ENCODE measurements at places on chromosomes 2 and 18.

GRCh38 chr18:74590671-74591070, 7.0 kb upstream of the ZNF407 start:
- no peak for DNase-seq

GRCh38 chr2:60297296-60298005, 256.0 kb downstream of the BCL11A start:
- DNase-seq = no peak

DNA sequence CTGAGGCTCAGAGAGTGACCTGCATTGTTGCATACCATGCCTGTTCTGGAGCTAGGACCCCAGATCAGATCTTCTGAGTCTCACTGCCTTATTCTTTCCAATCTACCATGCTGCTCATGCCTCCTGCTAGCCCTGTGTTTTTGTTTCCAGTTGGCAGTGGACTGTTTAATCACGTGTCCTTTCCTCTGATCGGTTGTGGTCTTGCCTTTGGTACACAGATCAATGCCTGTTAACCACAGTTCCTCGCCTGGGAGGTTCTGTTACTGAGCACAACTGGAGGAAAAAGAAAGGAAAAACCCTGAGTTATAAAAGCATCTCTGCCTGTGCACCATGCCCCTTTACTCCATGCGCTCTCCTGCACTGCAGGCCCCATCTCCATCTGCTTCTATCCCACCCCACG, 329.1 kb downstream of the SETBP1 start:
- DNase-seq = no peak

- no peak for DNase-seq
Measured at GRCh38 chr2:96161898-96162297, 16.7 kb upstream of the DUSP2 start.

DNA sequence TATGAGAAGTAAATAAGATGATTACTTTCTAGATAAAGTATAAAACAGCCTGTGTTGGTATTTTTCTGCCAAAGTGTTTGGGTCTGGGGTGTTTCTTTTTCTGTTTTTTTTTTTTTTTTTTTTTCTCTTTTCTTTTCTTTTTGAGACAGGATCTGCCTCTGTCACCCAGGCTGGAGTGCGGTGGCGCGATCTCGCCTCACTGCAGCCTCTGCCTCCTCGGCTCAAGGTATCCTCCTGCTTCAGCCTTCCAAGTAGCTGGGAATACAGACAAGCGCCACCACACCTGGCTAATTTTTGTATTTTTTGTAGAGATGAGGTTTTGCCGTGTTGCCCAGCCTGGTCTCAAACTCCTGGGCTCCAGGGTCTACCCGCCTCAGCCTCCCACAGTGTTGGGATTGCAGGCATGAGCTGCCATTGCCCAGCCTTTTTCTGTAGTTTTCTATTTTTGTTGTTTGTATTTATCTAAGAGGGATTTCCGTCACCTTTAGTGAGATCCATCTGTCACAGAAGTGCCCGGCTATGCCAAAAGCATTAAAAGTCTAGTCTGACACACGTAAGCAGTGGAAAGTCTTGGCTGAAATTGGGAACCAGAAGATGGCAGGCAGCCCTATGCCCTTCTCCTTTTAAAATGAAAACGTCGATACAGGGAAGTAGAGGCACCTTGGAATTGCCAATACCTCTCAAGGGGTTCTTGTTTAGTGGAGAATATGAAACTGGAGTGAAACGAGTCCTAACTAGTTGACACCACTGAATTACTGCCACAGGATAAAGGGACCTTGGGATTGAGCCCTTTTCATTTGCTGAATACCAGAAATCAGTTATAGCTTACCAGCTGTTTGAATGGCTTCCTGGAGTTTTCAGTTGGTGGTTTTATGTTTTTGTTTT, 14.0 kb downstream of the UGP2 start:
- DNase-seq = no peak

DNA sequence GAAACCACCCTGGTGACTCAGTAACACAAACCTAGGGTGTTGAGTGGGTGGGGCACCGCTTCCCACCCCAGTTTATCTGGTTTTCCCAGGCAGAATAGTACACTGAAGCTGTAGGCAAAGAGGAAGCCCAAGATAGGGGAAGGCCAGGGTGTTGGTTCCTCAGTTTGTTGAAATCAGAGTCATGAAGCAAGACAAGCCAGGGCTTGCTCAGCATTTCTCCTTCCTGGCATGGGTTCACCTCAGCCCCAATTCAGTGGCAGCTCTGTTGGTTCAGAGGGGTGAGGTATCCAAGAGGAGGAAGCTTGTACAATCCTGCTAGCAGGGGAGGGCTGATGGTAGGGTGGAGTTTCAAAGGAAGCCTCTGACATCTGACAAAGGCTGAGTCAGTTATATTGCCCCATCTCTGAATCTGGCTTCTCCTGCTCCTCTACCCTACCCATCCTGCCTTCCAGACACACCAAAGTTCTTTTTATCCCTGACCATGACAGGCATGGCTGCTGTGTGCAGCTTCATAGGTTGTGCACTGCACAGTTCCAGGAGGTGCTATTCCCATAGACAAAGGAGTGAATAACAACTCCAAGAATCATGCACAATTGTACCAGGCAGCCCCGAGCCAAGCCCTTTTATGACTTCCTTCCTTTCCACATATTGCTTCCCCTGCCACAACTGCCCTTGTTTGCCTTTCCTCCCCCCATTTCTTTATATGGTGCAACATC, 24.9 kb upstream of the RAB10 start:
- no peak for DNase-seq

GRCh38 chr2:118510807-118511206, 336.6 kb downstream of the EN1 start:
- no peak for DNase-seq

GRCh38 chr2:20676353-20677215, 9.6 kb downstream of the GDF7 start:
- no peak for DNase-seq

DNA sequence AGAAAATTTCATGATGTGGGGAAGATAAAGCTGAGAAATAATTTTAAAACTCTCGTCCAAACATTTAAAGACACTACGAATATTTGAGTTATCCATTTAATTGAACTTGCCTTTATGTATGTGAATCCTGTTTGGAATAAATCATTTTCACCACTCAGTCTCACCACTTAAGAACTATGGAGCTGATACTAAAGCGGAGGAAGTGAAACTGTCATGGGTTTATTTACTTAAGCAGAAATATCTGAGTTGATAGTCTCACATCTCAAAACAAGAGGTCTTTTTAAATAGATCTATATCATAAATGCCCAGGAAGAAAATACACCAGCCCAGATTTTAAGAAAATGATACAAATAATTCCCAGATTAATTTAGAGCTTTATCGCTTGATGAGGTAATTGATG, 532.4 kb downstream of the ZNF804A start:
- no peak for DNase-seq

- no peak for DNase-seq
Measured at GRCh38 chr2:109721626-109722025, 72.5 kb upstream of the RGPD5 start.

GRCh38 chr2:120867290-120868241, 131.9 kb downstream of the GLI2 start:
- DNase-seq = no peak

DNA sequence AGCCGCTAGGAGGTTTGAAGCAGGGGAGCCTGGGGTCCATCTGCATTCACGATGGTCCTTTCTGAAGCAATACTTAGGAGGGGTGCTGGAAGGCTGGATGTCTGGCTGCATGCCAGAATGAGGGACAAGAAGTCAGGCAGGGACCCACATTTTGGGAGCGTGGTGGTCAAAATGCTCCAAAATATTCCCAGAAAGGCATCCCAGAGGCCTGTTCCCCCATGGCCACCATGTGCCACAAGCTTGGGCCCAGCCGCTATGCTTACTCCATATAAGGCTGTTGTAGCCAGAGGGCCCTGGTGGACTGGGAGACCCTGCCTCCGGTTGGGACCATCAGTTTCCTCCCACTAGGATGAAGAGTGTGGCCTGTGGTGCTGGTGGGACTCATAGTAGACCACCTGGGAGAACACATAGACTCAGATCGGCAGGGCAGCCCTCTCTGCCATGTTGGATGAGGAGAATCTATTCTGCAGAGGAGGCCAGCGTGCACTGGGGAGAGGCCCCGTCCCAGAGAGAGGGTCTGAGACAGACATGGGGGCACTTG, 3.6 kb upstream of the PROM2 start:
- DNase-seq = no peak

GRCh38 chr2:36659872-36660312, 36.6 kb upstream of the VIT start:
- no peak for DNase-seq

DNA sequence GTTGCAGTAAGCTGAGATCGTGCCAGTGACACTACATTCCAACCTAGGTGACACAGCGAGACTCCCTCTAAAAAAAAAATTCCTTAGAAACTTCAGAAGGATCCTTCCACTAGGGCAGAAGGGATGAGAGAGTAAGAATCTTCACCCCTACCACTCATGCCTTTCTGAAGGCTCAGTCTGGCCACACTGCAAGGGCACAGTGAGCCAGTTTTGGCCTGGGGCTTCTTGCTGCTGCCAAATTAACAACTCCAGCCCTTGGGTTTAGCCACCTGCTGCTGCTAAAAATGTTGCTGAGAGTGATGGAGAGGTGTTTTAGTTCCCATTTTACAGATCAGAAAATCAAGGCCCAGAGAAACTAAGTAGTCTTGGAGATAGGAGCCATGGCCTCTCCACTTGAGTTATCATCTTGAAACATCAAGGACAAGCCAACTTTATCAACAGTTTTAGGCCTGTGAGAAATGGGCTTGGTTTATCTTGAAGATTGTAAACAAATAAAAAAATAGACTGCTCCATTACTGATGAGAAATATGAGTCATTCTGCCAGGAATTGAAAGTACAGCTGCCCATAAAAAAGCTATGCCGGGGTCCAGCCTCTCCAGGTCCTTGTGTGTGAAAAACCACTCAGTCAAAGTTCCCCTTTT, 31.9 kb upstream of the CASP8 start:
- no peak for DNase-seq

DNA sequence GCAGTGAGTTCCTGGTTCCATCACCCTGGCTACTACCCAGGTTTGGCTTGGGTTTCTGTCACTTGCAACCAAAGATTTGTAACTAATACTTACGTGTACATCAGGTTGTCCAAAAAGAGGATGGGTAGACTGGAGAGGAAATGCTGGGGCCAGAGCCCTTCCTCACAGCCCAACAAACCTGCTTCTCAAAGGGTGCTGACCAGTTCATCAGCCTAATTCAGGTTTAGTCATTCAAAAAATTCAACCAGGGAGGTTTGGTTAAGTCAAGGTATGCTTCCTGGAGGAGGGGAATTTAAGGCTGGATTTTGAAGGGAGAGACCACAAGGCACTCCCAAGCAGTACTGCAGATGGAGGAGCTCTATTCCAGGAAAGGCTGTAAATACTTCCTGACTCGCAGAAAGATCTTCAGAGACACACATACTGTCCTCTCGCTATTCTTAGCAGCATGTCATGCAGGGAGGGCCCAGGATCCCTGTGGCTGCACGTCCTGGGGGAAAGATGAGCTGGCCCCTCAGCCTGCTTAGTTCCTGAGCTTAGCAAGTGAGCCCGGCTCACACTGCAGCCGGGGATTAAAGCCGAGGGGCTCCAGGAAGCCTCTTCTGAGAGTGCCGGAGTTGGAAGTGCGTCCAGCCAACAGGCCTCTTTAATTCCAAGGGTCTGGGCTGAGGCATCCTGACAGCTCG, 40.0 kb upstream of the BIN1 start:
- no peak for DNase-seq

DNA sequence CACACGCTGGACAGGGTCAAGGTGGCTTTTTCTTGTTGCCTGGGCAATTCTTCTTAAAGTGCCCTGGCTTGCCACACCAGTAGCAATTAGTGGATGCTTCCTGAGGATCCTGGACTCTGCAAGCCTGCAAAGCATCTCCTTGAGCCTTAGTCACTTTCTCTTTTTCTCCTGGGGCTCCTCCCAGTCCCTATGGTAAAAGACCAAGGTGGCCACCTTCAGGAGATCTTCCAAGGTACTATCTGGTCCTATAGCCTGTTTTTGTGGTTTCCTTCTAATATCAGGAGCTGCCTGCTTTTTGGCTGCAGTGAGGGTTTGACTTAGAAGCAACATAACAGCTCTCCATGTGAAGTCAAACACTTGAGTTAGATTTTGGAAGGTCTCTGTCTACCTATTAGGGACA, 33.3 kb upstream of the GMCL1 start:
- DNase-seq = no peak

- DNase-seq = no peak
Measured at GRCh38 chr2:118854507-118855345, 7.3 kb upstream of the EN1 start.

- DNase-seq = no peak
Measured at GRCh38 chr2:85823951-85824350, 64.8 kb downstream of the ST3GAL5 start.

- no peak for DNase-seq
Measured at GRCh38 chr2:213491376-213491775, 207.1 kb downstream of the SPAG16 start.

DNA sequence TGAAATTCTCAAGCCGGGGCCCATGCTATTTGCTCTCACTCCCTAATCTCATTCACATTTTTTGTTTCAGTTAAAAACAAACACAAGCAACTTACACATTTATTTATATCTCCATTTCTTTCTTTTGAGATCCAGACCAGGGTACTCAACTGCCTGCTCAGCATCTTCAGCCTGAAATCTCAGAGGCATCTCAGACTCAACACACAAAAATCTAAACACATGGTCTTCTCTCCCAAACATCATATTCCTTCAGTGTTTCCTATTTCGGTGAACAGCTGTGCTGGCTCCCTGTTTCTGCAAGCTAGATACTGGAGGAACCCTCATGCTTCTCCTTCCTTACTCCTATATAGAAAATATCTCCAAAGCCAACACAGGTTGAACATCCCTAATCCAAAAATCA, 11.3 kb upstream of the RTTN start:
- DNase-seq = no peak

GRCh38 chr2:171409436-171409971, 24.3 kb downstream of the METTL8 start:
- DNase-seq = no peak

Data from glomerular endothelial cell (primary cell).